CD4-positive, alpha-beta T cell (primary cell): ENCODE measurements at places on chromosomes 4 and X.

DNA sequence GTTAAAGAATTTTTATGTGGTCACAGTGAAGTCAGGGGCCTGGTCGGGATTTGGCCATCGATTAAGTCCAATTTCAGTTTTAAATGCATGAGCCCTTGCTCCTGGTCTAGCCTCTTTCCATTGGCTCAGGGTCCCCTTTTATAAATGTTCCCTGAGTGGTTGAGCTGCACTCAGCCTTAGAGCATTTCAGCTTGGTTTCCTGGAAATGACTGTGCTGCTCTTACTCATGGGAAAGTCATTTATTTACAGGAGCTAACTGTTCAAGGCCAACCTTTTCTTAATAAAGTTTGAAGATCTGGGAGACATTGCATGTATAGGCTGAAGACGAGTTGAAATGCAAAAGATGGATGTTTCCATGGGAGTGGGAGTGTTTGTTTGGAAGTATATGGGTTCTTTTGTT, 98.8 kb upstream of the CLNK start:
- no peak for DNase-seq

DNA sequence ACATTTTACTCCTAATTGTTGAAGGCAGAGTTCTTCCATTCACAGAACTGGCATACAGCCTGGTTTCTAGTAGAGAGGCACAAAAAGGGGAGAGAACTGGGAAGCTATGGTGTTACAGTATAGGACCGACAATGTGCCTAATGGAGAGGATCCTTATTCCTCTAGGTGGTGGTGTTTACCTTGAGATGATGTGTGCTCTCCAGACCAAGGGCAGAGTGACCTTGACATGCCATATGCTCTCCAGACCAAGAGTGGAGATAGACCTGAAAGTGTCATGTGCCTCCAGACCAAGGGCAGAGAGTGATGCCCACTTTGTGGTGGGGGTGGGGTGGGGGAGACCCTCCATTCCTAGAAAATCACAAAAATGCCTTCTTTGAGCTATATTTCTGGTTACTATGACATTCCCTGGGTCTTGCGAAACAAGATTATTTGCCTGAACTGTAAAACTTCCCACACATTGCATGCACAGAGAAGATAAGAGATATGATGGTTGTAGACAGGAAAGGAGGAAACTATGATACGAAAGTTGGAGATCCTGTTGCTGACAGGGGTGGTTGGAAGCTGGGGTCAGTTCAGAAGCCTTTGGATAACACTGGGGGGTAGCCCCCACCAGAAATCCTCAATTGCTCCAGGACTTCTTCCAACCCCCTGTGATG, 119.7 kb downstream of the TEX13C start:
- DNase-seq = no peak

- no peak for DNase-seq
Observed at GRCh38 chrX:3653111-3653510, 60.3 kb downstream of the PRKX start.

DNA sequence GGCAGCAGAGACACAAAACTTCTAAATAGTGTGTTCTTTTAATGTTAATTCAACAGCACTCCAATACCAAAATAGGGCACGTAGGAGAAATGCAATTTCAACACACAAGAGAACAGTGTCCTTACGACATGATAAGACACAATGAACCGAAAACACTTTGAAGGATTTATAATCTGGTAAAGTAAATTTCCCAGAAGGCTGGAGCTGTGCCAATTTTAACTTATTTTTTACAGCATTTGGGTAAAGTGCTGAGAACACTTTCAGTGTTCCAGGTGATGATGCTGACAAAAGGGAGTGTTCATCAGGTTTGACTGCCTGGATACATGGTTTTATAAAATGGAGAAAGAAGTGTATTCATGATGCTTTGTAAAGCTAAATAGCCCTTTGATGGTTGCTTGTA, 76.5 kb downstream of the MAPK10 start:
- no peak for DNase-seq

- no peak for DNase-seq
Observed at GRCh38 chrX:68710870-68711576, 63.6 kb downstream of the STARD8 start.

DNA sequence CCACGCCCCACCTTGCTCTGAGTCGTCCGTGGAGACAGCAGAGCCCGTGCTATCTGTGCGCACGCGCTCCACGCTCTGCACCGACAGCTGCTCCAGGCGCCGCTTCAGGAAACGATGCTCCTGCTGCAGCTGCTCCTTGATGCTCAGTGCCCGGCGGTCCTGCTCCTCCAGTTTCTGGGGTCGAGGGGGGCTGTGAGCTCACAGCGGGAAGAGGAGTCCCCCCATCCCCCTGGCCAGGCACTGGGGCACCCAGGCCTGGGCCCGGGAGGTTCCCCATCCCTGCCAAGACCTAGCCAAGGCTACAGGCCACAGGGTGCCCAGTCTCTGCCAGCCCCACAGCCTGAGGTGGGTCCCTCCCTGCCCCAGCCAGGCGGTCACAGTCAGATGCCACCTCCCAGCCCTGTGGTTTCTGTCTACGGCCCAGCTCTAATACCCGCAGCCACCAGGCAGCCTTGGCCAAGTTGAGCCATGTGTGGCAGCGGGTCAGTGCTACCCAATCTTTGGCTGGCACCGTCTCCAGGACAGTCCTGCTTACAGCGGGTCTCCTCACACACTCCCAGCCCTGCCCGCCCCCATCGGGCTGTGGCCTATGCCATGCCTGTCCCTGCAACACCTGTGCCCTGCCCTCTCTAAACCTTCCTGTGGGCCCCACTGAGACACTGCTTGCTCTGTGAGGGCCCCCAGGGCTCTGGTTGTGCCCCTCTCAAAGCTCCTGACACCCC, 9.3 kb upstream of the HAUS3 start:
- no peak for DNase-seq

- no peak for DNase-seq
Observed at GRCh38 chrX:66126662-66127061, 37.4 kb upstream of the HEPH start.

DNA sequence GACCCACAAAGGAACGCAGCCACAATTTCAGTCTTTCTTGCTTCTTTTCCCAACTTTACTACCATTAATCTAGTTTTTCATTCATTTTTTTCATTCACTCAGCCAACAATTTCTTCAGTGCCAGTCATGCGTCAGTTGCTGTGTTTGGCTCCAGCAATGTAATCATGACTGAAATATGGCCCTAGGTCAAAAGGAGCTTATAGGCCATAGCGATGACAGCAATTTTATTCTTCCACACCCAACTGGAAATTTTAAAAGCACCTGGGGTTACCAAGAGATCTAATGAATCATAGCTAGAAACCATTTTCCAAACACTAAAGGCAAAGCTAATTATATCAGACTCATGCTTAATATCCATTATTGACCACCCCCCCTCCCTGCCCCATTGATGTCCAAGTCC, 29.8 kb upstream of the C1QTNF7 start:
- DNase-seq = no peak

- DNase-seq = no peak
Observed at GRCh38 chr4:2494992-2495391, 26.1 kb downstream of the RNF4 start.

DNA sequence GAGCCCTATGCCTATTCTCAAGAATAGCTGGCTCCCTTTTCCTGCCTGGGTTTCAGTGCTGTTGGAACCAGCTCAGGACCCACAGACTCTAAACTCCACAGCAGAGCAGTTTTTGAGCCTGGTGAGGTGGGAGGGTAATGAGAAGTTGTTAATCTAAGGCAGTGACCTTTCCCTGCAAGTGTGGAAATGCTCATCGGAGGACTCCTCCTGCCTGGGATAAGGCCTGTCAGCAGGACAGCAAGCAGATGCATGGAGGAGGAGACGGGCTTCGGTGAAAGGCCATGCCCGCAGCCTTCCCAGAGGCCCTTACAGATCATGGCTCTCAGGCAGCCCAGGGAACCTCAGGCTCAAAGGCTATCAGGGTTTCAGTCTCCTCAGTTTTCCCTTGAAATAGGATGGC, 70.0 kb upstream of the SHISA3 start:
- no peak for DNase-seq

DNA sequence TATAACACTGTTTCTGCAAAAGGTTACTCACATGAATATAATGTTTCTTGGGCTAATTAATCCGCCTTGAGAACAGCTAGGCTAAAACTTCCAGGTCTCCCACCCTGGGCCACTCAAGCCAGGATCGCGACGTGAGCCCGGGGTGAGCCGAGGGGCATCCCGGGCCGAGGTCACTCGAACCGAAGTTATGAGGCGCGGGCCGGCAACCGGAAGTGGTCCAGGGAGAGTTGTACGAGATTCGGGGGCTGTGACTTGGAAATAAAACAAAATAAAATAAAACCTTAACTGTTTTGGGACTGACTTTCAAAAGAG, 317 bp downstream of the CMC4 start:
- DNase-seq = no peak

- DNase-seq = no peak
Observed at GRCh38 chr4:121898150-121898549, 27.9 kb upstream of the BBS7 start.

- DNase-seq = no peak
Observed at GRCh38 chrX:136047969-136048368, 62.7 kb downstream of the SLC9A6 start.

DNA sequence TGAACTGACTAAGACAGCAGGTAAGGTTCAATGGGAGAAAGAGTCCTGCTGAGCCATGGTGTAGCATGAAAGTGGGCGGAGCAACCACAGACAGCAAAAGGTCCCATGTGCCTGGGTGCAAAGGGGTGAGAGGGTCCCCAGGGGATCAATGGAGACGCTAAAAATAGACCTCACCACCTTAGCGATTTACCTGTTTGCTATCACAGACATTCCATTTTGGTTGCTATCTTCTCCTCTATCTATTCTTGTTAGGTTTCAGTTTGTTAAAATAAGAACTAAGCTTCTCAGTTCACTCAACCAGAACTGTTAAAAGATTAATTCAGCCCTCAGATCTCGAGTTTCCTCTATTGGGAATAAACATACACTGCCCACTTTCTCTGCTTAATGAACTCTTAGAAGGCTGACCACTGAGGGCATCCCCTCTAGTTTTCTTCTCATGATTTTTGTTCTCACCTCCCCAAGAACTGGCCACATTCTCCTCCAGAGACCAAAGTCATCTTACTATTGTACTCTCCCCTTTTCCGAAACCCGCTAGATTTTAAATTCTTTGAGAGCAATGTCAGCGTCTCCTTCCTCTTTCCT, 136.7 kb downstream of the PARM1 start:
- no peak for DNase-seq

DNA sequence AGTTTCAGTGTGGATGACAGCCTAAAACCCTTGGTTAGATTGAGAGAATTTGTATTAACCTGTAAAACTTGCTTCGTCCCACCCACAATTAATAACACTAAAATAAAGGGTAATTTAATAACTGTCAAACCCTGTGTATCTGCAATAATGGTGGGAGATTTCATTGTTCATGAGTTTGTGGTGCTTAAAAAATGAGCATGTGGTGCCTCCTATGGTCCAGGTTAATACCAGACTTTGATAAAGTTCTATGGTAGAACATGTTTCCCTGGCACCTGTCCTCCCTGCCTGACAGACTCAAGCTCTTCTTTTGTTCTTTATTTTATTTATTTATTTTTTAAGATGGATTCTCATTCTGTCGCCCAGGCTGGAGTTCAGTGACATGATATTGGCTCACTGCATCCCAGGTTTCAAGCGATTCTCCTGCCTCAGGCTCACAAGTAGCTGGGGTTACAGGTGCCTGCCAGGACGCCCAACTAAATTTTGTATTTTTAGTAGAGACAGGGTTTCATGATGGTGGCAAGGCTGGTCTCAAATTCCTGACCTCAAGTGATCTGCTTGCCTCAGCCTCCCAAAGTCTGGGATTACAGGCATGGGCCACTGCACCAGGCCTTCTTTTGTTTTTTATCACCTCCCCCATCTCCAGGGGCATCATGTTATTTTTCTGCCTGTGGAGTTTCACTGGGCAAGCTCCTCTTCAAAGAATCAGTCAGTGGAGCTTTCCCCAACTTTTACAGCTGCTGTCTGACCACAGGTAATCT, 289.2 kb downstream of the NR3C2 start:
- peak; percentile 7 for DNase-seq

GRCh38 chr4:99468889-99469288, 33.7 kb upstream of the ADH7 start:
- DNase-seq = no peak

DNA sequence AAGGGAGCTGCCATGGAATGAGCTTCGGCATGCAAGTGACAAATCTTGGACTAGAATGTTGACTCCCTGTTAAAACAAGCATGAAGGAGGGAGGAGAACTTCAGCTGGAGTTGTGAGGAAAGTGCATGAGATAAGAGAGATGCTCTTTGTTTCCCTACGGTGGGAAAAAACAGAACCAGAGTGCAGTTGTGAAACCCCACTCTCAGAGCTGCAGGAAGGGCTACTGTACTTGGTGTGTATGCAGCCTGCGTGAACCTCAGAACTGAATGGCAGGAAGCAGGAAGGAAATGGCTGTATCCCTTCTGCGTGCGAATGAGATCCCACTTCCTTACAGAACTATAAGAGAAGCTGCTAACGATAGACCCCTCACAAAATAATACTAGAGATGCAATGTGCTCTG, 57.2 kb downstream of the EGF start:
- DNase-seq = no peak

DNA sequence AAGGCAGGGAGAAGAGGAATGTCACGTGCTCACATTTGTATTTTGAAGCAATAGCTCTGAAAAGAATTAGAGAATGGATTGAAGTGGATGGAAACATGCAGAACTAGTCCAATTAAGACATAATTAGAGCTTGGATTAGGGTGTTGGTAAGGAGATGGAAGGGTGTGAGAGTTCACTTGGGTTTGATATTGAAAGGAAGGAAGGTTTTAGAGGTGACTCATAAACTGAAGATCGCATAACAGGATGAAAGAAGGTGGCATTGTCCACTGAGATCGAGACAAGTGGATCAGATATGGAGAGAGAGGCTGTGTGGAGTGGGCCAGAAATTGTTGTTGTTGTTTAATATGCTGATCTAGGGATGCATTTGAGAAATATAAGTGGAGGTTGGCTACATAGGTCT, 244.0 kb upstream of the SMIM31 start:
- DNase-seq = no peak

- DNase-seq = no peak
Observed at GRCh38 chrX:11480626-11481025, 185.1 kb downstream of the ARHGAP6 start.

DNA sequence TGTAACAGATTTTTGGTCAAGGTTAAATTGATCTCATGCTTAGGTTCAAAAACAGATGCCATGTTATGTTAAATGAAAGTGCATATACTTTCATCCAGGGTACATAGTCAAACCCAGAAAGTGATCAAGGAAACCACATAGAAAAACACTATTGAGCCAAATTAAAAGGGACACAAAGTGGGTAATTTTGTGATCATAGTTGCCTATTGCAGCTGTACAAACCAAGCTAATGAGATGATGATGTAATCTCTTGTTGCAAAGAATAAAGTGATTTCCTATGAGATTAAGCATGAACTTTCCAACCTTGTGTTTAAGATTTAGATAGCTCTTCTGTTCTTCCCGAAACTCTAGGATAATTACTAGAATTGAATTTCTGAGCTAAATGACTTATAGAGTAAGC, 20.2 kb upstream of the LIMCH1 start:
- DNase-seq = no peak

GRCh38 chr4:4730249-4730648, 129.2 kb upstream of the MSX1 start:
- DNase-seq = no peak

DNA sequence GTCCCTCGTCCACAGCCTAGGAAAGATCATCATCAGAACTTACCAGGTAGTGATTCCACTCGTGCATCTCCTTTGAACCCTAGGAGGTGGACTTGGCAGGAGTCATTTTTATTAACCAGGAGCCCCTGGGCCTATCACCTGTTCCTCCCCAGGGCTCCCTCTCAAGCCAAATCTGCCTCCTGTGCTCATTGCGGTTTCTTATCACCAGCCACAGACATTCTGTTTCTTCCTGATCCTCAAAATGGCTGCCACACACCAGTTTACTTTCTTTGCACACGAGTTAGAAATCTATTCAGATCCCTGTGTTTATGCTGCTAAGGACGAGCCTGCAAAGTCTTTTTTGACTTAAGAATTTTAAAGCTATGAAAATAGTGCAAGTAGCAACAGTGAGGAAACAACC, 354.5 kb upstream of the BOD1L1 start:
- DNase-seq = no peak
